ENCODE measurements at places on chromosomes 4 and X.

DNA sequence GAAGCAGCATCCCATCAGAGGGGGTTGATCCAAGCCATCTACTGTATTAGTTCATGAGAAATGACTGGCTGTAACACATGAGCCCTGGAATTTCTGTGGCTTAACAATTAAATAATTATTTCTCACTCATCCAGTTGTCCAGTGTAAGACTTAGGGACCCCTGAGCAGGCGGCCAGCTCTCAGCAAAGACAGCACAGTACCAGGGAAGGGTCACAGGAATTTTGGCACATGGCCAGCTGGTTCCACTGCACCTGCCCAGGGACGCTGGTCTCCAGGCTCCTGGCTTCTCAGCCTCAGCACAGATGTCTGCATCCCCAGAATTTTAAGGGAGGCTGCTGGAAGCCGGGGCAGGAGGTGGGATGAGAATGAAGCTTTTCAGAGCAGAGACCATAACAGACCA lies 93.7 kb upstream of the DHRSX start:
- no peak for DNase-seq

GRCh38 chr4:1354136-1354982 lies 7.4 kb downstream of the UVSSA start:
- no peak for DNase-seq

- peak; percentile 70 for DNase-seq
Observed at GRCh38 chrX:71941776-71942175, 31.1 kb downstream of the NHSL2 start.

DNA sequence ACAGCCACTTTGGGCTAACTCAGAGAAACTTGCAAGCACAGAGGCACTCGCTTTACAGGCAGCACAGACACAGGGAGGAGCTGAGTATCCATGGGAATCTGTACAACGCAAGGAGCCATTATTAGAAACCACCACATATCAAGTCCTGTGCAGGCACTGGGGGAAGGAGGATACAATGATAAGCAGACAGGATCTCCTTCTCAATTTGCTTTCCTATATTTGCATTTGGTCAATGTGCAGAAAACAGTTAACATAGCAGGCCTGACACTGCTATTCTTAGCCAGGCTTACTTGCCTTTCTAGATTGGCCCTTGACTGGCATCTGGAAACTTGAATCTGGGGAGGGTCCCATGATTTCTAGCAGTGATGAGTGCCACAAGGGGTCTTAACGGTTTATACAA lies 65.8 kb downstream of the TEC start:
- no peak for DNase-seq

DNA sequence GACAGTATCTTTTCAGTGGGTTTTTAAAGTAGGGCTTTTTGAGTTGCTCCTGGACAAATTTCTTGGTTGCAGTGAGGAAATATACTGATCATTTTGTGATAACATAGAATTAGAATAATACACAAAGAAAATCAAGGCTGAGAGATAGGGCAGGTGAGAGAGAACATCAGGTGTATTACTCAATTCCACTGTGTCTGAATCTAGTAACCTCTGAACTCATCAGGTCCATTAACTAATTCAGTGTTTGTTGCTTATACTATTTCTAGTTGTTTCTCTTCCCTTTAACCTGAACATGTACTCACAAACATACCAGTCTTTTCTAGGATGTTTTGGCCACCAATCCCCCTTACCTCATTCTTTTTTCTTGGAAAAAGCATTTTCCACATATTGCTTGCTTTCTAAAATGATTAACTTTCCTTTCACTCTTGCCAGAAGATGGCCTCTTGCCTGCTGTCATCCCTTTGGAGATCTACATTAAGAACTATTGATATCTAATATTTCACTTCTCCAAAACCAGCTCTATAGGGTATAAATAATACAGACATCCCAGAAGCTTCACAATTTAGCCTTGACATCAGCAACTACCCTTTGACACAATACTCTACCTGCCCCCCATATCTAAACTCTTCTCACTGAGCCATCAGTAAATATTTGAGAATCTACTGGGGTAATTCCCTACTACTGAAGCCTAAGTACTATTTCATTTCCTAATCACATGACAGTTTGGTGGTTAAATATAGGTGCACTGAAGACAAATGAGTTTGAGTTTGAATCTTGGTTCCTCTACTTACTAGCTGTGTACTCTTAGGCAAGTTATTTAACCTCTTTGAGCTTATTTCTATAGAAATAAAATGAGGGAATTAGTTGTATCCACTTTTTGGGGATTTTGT lies 470.8 kb upstream of the IGFBP7 start:
- no peak for DNase-seq
